ENCODE measurements at places on chromosomes 5 and 9. TPM values are rescaled to one million over a fixed set of nuclear protein-coding genes. Genes with fewer than 3 reads are reported as not detected.

The OR1J2 gene
- not detected for total RNA-seq

The CFAP77 gene
- total RNA-seq: not detected

The ZER1 gene
- 37.2 TPM for total RNA-seq

The TAF11L8 gene
- not detected for total RNA-seq

The SARDH gene
- 13.9 TPM for total RNA-seq

The TMEM171 gene
- total RNA-seq: not detected

DNA sequence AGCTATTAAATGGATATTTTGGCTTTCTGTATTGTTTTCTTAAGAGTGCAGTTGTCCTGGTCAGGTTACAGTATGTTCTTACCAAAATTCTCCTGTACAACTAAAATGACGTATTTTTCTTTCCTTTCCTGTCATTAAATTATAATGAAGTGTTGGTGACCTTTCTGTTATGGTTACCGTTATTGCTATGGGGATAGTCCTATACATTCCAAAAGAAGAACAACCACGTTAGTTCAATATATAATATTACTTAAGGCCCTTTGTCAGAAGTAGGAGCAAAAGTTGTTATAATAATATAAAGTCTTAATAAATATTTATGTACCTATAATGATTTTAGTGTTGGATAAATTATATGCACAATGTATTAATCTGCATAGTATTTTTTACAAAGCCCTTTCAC lies 82.4 kb upstream of the NREP start:
- H3K36me3 ChIP-seq: no peaks in the 10 kb centered on the region
- no peaks in the 10 kb centered on the region for H3K27me3 ChIP-seq
- H3K27ac ChIP-seq: no peak overlapping the region
- no peak overlapping the region for H3K4me3 ChIP-seq
- DNase-seq: no peak

GRCh38 chr5:59685793-59686192 lies 207.7 kb downstream of the PDE4D start:
- DNase-seq: no peak
- peak overlapping the region; percentile 26 for H3K27ac ChIP-seq
- no peaks in the 10 kb centered on the region for H3K27me3 ChIP-seq
- H3K4me1 ChIP-seq: peaks cover 25% of the 10 kb centered on the region
- H3K4me3 ChIP-seq: no peak overlapping the region
- peaks cover 33% of the 10 kb centered on the region for H3K36me3 ChIP-seq

GRCh38 chr9:104775976-104776375 lies 12.0 kb downstream of the NIPSNAP3B start:
- no peak overlapping the region for H3K27ac ChIP-seq
- peaks cover 20% of the 10 kb centered on the region for H3K36me3 ChIP-seq
- DNase-seq: no peak
- H3K4me1 ChIP-seq: peaks cover 7% of the 10 kb centered on the region

DNA sequence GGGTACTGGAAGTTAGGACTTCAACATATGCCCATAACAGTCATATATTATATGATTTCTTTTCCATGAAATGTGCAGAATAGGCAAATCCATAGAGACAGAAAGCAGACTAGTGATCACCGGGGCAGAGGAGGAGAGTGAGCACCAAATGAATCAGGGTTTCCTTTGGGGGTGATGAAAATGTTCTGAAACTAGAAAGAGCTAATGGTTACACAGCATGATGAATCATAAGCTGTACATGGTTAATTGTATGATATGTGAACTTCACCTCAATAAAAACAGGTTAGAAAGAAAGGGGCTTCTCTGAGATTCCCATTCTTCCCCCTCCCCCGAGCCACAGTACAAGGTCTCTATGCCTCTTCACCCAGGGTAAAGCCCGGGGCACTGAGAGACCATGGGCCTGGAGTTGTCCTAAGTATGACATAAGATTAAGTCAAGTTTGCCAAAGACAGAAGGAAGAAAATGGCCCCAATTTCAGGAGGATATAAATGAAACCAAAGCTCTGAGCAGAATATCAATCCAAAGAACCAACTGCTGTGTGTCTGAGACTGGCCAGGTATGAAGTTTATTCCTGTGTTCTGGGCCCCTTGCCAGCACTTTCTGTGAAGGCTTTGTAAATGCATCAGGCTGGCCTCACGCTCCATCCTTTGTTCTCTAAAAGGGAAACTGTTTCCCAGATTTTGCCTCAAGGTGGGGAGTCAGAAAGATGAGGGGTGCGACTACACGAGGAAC lies 243.8 kb downstream of the CDK5RAP2 start:
- no peaks in the 10 kb centered on the region for H3K4me1 ChIP-seq
- DNase-seq: no peak
- H3K36me3 ChIP-seq: no peaks in the 10 kb centered on the region
- peaks cover 26% of the 10 kb centered on the region for H3K27me3 ChIP-seq

DNA sequence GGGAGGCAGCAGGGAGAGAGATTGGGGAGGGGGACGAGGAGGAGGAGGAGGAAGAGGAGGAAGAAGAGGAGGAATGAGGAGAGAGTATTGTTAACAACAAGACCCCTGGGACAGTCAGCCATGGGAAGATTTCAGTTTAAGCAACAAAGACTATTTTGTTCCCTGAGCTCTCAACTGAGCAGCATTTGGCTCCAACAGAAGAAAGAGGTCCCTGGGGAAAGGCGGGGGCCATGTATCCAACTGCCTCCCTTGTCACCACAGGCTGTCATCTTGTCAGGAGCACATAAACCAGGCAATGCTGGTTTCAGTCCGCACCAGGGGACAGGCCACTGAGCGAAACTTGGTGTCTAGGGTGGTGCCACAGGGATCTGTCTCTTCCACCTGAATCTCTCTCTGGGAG lies 316.1 kb downstream of the TLE1 start:
- peaks cover 43% of the 10 kb centered on the region for H3K4me1 ChIP-seq
- H3K36me3 ChIP-seq: no peaks in the 10 kb centered on the region
- DNase-seq: no peak
- no peaks in the 10 kb centered on the region for H3K27me3 ChIP-seq
- H3K4me3 ChIP-seq: no peak overlapping the region

GRCh38 chr5:66597183-66597757 lies 1.1 kb downstream of the MAST4 start:
- peaks cover 11% of the 10 kb centered on the region for H3K4me1 ChIP-seq
- DNase-seq: peak; percentile 64
- peak overlapping the region; percentile 78 for H3K4me3 ChIP-seq
- no peak overlapping the region for H3K27ac ChIP-seq
- no peaks in the 10 kb centered on the region for H3K36me3 ChIP-seq

- DNase-seq: no peak
- H3K4me1 ChIP-seq: peaks cover 6% of the 10 kb centered on the region
- no peaks in the 10 kb centered on the region for H3K36me3 ChIP-seq
Measured at GRCh38 chr9:135376511-135377265, 102.9 kb upstream of the PPP1R26 start.

DNA sequence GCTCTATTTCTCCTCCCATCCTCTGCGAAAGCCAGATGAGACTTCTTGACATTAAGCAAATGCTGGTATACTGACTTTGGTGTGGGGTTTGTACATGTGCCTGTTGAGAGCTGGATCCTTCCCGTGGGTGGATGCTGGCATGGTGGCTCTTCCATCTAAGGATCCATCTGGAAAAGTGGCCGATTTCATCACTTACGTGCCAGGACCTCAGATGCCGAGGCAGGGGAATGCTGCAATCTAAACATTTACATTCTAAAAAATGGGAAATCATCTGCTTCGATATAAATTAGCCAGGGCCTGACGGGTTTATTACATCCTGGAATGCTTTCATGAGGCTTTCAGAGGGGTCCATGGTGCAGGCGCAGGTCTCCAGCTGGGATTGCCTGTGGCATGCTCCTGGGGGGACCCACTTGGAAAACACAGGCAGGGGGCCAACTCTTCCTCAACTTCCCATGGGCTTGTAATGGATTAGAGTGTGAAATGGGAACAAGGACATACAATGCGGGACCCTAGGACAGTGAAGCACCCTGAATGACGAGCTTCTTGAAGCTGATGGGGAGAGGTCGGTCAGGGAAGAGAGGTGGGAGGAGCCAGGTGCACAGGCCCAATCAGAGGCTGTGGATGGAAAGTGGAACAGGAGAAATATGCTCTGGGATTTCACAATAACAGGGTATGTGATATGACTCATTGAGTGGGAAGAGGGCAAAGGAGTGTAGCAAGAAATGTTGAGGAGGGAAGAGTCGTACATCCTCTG lies 105.5 kb upstream of the PITX1 start:
- peak overlapping the region; percentile 7 for H3K4me3 ChIP-seq
- H3K27ac ChIP-seq: peak overlapping the region; percentile 89
- no peak for DNase-seq

GRCh38 chr9:88694625-88695024 lies 159.6 kb downstream of the NXNL2 start:
- H3K4me1 ChIP-seq: peaks cover 3% of the 10 kb centered on the region
- DNase-seq: no peak
- H3K36me3 ChIP-seq: no peaks in the 10 kb centered on the region
- H3K27me3 ChIP-seq: no peaks in the 10 kb centered on the region
- H3K27ac ChIP-seq: no peak overlapping the region
- H3K4me3 ChIP-seq: no peak overlapping the region

GRCh38 chr5:179142434-179143198 lies 82.4 kb downstream of the ZNF354C start:
- no peak overlapping the region for H3K4me3 ChIP-seq
- H3K36me3 ChIP-seq: no peaks in the 10 kb centered on the region
- peaks cover 6% of the 10 kb centered on the region for H3K4me1 ChIP-seq
- H3K27ac ChIP-seq: peak overlapping the region; percentile 2

DNA sequence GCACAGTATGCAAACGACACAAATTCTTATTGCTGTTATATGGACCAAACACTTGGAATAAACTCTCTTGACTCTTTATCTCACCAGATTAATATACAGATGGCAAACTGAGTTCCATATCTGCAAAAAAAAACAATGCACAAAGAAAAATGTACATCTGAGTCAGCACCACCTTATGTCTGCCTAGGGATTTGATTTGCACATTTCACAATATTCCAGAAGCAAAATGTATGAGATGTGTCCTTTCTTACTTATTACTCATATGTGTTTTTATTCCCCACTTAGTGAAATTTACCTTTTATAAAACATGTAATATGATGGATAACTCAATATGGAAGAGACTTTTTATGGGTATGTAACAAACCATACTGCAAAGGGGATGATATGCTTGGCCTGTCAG lies 236.9 kb downstream of the GLIS3 start:
- no peak overlapping the region for H3K27ac ChIP-seq
- H3K4me1 ChIP-seq: no peaks in the 10 kb centered on the region
- no peak overlapping the region for H3K4me3 ChIP-seq
- H3K36me3 ChIP-seq: peaks cover 4% of the 10 kb centered on the region

DNA sequence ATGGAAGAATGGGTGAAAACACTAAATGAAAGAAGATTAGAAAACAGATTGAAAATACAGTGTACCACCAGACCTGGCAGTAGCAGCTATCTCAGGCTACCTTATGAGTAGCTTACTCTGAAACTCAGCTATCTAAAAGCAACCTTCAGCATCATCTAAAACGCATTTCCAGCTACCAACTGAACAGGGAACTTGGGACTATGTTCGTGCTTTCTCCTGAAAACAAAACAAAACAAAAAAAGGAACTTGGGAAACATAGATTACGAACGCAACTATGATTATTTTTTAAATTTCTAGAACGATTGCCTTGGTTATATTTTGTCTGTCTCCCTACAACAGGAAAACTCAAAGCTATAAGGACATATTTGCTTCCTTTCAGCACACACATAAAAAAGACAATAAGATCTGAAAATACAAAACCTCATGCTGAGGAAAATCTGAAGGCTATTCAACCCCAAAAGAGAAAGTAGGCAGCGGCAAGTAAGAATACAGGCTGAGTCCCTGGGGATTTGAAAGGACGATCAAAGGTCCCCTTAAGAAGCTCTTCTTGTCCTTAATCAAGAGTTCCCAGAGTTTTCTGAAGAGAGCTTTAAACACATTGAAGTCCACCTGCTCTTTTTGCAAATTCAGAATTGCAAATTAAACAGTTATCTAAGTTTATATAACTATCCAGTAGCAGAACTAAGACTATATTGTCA lies 53.4 kb downstream of the OR2K2 start:
- peaks cover 11% of the 10 kb centered on the region for H3K4me1 ChIP-seq
- DNase-seq: no peak
- H3K4me3 ChIP-seq: no peak overlapping the region
- peaks cover 5% of the 10 kb centered on the region for H3K27me3 ChIP-seq

DNA sequence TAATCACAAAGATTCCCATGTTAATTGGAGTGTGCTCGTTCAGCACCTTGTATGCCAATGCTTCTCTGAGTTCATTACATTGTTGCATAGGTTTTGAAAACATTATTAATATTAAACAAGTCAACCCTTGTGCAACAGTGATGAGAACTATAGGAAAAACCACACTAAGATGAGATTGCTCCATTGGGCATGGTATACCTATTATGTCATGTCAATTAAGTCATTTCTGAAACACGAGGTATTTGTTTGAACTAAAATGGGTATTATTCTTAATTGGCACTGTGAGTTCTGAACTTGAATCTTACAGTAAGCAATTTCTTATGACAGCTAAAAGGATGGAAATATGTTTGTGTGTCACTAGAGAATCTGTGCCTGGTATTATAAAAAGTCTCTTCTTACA lies 447.7 kb downstream of the EFNA5 start:
- no peak overlapping the region for H3K27ac ChIP-seq
- no peak overlapping the region for H3K4me3 ChIP-seq
- peaks cover 3% of the 10 kb centered on the region for H3K4me1 ChIP-seq
- H3K27me3 ChIP-seq: no peaks in the 10 kb centered on the region
- H3K36me3 ChIP-seq: no peaks in the 10 kb centered on the region

DNA sequence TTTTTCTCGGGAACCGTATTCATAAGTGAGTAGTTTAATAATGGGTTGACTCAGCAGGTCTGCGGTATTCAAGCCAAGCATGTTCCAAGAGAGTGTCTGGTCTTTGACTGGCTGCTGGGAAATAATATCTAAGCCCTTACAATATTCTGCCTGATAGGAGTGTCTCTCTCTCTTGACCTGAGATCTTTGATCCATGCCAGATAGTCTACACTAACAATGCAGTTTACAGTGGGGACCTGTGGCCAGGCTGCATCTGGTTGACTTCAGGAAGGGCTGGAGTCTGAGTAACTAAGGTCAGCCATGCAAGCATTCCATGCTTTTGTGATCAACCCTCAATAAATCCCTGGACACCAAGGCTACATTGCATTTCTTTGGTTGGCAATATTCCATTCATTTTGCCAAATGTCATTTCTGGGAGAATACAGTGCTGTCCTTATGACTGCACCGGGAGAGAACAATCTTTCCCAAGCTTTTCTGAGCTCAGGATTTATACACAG lies 195.5 kb downstream of the SEMA5A start:
- DNase-seq: no peak
- no peak overlapping the region for H3K27ac ChIP-seq
- H3K4me1 ChIP-seq: peaks cover 29% of the 10 kb centered on the region
- no peaks in the 10 kb centered on the region for H3K36me3 ChIP-seq
- no peak overlapping the region for H3K4me3 ChIP-seq

- no peak overlapping the region for H3K27ac ChIP-seq
- DNase-seq: no peak
- no peak overlapping the region for H3K4me3 ChIP-seq
- no peaks in the 10 kb centered on the region for H3K36me3 ChIP-seq
- peaks cover 8% of the 10 kb centered on the region for H3K4me1 ChIP-seq
Measured at GRCh38 chr5:119951330-119951934, 322.1 kb downstream of the FAM170A start.
